ENCODE measurements at places on chromosomes 7 and 10.

DNA sequence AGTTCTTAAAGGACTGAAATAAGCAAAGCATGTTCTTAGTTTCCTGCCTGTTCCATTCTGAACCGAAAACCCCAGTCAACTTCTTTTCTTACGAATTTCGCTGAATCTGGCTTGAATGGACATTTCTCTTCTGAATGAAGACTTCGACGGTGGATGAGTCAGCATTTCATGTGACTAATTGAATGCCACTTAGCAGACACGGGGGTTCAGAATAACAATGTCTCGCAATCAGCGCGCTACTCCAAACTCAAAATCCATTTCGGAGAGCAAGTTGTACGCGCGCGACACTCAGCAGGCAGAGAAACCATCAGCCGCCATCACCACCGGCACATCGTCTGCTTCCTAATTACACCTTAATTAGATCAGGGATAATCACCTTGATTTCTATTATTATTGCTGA lies 239.0 kb upstream of the KLF6 start:
- no peak for DNase-seq
- H3K4me1 ChIP-seq = peaks cover 8% of the 10 kb centered on the region
- H3K4me3 ChIP-seq = no peak overlapping the region
- H3K27ac ChIP-seq = no peak overlapping the region
- no peaks in the 10 kb centered on the region for H3K36me3 ChIP-seq

DNA sequence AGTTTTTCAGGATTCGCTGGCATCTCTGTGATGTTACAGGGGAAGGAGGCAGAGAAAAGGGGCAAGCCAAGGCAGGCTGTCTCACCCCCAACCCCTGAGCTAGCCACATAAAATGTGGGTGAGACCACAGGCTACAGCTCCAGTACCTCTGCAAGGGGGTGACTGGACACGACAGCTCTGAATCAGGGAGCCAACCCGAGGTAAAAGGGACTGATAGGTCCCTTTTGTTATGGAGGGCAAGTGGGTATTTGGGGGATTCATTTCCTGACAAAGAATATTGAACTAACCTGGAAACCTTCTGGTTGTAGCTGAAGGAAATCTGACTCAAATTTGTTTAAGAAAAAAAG lies 67.2 kb downstream of the TACR2 start:
- H3K4me1 ChIP-seq = peaks cover 75% of the 10 kb centered on the region
- DNase-seq = no peak
- no peak overlapping the region for H3K4me3 ChIP-seq
- H3K27ac ChIP-seq = peak overlapping the region; percentile 87
- H3K27me3 ChIP-seq = no peaks in the 10 kb centered on the region

GRCh38 chr7:96299496-96299895 lies 22.4 kb downstream of the SLC25A13 start:
- H3K27ac ChIP-seq = no peak overlapping the region
- H3K4me3 ChIP-seq = no peak overlapping the region
- peaks cover 14% of the 10 kb centered on the region for H3K36me3 ChIP-seq
- DNase-seq = no peak
- no peaks in the 10 kb centered on the region for H3K27me3 ChIP-seq

GRCh38 chr10:76982671-76983070 lies 654.9 kb downstream of the KCNMA1 start:
- no peak for DNase-seq
- peaks cover 17% of the 10 kb centered on the region for H3K4me1 ChIP-seq
- no peak overlapping the region for H3K4me3 ChIP-seq
- H3K27ac ChIP-seq = no peak overlapping the region
- H3K27me3 ChIP-seq = no peaks in the 10 kb centered on the region
- H3K36me3 ChIP-seq = no peaks in the 10 kb centered on the region

Measured in WTC11 (cell line).